ENCODE measurements at places on chromosomes 11 and 22.
A peak's percentile ranks its signal among the peaks of the same experiment; 100 is the strongest.

DNA sequence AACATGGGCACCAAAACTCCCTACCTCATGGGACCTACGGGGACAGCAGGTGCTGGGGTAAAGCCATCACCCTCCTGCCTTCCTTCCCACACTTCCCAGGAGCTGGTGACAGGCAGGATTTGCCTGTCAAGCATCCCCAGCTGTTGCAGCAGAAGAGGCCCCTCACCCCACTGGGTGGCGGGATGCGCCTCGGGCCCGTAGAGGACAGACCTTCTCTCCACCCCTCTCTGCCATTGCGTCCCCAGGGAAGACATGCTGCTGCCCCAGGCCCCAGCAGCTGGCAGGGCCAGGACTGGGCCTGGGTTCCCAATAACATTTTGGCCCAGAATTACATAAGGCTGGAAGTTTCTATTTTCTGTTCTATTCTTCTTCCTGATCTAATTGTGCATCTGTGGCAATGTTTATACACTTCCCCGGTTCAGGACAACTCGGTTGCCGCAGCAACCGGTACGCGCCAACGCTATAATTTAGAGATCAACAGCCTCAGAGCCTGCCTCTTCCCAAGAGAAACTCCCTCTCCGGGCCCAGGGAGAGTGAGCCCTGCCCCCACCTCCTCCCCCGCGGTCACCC, 25.4 kb downstream of the KCNJ4 start:
- no peak for DNase-seq

DNA sequence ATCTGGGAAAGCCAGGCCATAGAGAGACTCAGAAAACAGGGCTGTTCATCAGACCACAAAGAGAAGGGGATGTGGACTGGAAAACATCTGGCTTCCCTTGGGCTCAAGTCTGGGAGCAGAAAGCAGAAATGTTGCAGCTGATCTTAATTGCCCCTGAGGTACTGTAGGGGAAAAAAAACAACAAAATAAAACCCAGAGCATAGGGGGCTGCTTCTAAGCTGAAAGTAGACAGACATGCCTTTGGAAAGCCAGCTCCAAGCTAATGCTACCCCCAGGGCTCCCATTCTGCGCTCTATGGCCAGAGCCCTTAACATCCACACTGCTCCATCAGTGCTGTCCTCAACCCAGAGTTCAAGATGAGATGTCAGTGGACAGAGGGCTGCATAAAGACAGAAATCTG, 2.0 kb upstream of the PACSIN3 start:
- no peak for DNase-seq

DNA sequence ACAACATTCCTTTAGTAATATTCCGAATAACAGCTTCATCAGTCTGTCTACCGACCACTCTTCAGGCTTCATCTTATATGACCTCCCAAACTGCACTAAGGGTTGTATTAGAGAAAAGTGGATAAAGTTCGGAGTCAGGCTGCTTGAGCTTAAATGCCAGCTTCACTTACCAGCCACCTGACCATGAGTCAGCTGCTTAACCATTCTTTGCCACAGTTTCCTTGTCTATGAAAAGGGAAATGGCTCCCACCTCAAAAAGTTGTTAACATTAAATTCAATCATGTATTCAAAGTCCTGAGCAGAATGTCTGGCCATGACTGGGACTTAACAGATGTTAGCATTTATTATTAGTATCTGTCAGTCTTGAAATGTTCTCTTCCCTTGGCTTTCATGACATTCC, 20.9 kb downstream of the LIMK2 start:
- DNase-seq, result no peak

DNA sequence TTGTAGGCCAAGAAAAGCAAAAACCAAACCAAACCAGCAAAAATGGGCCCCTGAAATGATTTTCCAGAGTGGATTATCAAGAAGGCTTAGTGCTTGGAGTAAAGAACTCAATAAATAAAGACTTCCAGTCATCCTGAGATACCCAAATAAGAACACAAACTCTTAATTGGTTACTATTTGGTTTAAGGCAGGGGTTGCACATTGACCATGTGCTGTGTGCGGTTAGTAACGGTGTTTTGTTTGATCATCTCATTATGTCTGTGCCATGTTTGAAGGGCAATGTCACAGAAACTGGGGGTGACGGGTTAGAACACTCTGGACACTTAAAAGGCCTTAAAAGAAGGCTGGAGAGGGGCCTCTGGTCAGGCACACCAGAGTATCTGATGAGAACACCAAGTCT, 9.7 kb upstream of the MICAL3 start:
- DNase-seq, result no peak

DNA sequence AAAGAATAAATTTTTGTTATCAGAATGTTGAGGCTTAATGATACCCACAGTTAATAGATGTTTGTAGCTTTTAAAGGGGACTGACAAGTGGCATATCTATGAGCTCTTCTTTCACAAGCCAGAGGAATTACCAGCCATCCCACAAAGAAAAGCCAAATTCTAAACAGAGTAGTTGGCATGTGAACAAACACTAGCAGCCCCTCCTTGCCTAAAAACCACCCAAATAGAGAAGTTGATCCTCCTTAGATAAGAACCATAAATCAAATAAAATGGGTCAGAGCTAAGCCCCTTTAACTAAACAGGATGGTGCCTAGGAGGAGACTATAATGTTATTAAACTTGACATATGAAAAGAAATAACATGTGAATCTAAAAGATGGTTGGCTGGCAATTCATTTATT, 11.4 kb downstream of the LPXN start:
- no peak for DNase-seq

DNA sequence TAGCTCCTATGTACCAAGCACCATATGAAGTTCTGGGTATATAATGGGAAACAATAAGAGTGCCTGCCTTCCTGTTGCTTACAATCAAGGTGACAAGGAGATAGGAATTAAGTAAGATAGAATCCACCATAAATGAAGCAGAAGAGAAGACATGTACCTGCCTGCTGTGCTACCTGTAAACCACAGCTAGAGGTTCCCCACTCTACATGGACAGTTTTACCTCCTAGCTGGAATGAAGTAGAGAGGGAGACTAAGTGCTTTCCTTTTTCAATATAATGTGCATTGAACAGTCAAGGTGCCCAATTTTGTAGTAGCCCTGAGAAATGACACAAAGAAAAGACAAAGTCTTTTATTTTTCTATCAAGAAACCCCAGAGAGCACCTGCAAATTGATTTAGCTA, 984.6 kb downstream of the DLG2 start:
- no peak for DNase-seq

DNA sequence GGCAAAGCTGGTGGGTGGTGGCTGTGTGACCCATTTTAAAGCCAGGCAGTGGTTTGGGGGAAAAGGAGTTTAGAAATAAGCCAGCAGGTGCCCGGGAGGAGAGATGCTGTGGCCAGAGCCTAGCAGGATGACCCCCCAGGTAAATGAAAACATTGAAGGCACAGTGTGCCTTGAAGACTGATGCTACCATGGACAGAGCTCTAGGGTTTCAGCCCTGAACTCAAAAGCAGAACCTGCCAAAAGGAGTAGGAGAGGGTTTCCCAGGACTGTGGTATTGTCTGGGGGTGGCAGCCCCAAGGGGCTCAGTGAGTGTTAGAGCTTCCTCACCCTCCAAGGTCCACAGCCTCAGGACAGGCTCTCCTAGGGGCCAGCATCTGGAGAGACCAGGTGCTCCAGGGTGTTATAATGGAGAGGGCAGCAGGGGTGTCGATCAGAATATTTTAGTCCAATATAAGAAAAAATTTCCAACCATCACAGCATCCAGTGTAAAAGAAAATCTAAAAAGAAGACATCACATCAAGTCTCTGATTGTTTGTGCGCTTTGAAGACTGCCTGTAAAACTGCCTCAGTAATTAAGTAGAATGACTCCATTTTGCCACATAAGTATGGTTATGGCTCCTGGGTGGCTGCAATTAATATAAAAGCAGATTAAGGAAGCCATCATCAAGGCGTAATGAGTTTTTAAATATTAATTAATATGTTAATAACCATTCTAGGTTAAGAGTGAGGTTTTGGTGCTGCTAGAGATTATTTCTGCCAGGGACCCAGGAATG, 88.6 kb upstream of the LMO1 start:
- no peak for DNase-seq

DNA sequence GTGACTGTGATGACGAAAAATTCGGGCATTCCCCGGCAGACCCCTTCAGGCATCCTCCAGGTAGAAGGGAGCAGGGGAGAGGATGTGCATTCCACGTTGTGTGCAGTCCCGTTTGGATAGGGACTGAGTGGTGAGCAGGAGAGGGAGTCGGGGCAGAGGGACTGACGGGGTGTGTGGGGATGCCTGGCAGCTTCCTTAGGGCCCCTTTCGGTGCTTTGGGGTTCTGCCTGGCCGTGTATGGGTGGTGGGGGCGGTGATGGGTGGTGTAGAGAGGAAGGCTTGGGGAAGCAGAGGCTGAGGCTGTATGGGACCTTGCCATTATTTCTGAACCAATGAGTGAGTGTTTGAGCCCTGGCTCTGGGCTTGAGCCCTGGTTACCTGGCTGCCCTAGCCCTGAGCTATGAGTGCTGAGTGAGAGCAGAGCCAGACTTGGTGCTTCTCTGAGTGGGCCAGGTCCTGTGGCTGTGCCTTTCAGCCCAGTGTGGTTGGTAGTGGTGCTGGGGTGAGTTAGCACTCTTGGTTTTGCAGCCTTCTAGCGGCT, 914 bp downstream of the INPPL1 start:
- peak; percentile 28 for DNase-seq

DNA sequence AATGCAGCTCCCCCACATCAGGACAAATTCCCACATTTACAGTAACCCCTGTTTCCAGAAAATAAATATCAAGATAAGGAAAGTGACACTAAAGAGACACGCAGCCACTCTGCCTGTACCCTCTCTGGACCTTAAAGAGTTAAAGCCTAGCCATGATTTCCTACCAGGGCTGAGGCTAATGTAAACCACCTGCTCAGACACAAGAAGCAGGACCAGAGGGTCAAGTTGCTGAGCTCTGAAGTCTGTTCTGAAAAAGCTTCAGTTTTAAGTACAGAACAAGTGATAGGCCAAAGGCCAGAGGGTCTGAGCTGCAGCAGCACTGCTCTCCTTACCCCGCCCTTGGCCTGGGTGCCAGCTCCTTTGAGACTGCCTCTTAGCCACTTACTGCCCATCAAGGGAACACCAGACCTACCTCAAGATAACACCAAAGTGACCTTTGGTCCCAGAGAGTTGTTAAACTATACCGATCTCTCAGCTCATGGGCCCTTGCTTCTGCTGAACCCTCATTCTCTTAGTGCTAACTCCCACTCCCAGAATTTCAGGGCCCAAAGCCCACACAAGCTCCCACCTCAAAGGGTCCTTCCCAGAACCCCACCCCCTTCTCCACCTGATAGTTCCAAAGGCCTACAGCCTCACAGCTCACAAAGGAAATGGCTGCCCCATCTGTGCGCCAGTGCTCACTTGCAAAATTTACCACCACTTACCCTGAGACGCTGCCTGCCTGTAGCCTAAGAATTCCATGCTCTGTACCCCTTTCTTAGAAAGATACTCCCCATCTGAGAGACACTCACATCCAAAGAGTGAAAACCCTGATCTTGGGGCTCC, 40.5 kb downstream of the IL18BP start:
- DNase-seq, result no peak

DNA sequence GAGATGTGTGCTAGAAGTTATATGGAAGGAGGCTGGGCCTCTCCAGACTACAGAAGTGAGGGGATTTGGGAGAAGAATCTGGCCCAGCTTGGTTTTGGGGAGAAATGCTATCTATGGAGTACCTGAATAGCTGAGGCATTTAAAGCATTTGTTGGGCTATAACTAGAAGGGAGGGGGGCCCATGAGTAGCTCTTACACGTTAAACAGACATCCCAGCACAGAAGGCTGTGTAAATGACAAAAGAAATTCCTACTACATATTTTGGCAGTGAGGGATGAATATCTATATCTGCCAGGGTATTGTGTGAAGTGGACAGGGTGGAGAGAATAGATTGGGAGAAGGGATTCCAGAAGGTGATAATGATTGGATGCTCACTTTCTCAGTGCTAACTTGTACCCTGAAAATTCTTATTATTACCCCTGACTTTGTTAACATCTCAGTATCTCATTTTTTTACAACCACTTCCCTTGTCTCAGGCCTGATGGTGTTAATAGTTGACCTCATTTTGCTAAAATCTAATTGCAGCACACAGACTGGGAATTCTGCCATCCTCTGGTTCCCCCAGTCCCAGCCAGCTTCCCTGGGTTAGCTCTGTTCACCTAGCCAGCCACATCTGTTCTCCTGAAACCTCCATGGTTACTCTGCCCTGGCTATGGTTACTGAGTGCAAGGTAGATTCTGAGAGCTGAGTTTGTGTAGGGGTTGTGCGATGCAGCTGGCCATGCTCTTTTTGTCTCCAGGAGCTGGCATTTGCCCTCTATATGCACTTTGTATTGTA, 28.8 kb upstream of the RRM1 start:
- no peak for DNase-seq

- no peak for DNase-seq
These were observed 38.6 kb upstream of the POGLUT3 start for GRCh38 chr11:108536783-108537182.

DNA sequence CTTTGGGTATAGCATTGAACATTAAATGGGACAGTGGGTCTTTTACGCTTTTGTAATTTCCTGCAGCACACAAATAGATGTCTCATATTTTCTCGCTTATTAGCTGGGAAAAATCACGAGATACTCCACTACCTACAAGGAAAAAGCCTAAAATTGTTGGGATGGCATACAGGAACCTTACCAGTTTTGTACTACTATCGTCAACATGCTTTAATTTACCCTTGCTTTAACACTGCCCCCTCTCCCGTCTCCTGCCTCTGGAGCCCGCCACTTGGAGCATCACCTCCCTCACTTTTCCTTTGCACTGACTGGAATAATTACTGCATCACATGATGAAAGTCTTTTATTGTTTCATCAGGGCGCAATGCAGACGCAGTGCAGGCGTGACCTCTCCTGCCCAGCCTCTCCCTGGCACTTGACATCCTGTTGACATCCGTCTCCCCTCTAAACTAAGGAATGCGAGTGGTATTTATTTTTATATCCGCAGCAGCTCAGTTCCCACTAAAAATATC, 1.0 kb upstream of the FNBP4 start:
- DNase-seq, result peak; percentile 15

DNA sequence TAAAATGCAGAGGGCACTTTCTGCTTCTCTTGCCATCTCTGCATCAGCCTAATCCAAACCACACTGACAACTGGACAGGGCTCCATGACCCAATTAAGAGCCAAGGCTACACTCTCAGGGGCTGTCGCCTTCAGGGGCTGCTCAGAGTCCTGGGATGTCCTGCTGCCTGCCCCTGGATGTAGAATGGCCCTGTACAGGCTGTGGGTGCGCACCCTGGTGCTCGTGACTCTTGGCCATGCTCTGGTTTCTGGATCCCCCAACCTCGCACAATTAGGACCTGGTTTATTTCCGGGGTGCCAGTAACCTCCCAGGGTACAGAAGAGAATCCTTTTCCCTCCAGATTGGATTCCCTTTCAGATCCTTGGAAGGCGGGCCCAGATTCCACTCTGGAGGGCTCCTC, 11.3 kb downstream of the IFT27 start:
- DNase-seq, result no peak

GRCh38 chr11:58926695-58927094, 12.6 kb upstream of the GLYATL1 start:
- no peak for DNase-seq
